ENCODE measurements at places on chromosomes 7 and 10. TPM values are rescaled to one million over a fixed set of nuclear protein-coding genes. Genes with fewer than 3 reads are reported as not detected.

FOXI2 gene
- not detected for total RNA-seq

GPR37 gene
- not detected for total RNA-seq

DNAH11 gene
- not detected for total RNA-seq

ATP5MK gene
- total RNA-seq = 245 TPM

TWNK gene
- 12.3 TPM for total RNA-seq

ABCC2 gene
- total RNA-seq = 1.5 TPM

GRCh38 chr10:44992070-44992731 lies 8.5 kb upstream of the ZNF22 start:
- DNase-seq = no peak

- no peak for DNase-seq
Measured at GRCh38 chr7:91564541-91564940, 300.3 kb downstream of the FZD1 start.

DNA sequence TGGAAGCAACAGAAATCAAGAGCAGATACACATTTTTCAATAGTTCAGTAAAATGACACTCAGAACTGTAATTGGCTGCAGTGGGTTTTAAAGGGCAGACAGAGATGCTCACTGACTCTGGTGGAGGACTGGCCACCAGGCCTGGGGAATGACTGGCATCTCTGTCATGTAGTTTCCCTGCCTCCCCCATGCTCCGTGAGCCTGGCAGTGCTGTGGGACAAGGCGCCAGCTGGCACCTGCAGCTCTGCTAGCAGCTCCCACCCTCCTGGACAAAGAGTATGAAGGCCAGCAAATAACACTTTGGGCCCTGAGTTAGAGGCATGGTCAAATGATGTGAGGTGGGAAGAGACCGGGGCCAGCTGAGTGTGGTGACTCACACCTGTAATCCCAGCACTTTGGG lies 15.0 kb downstream of the TSPAN33 start:
- DNase-seq = no peak

DNA sequence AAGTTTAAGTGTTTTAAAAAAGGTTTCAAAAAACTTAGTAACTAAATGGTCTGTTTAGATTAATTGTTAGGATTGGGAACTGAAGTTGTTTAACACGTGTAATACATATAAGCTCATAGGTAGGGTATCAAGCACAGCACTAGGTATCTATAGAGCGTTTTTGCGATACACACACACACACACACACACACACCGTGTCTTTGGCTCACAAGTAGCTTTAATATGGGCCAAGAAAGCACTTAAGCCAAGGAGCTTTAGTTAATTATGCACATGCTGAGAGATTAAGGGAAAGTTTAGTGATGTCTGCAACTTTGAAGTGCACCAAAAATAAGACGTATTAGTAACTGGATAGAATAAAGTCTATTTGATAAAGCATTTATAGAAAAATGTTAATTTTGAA lies 93.8 kb upstream of the CNTNAP2 start:
- no peak for DNase-seq

GRCh38 chr7:45237788-45238461 lies 80.3 kb downstream of the RAMP3 start:
- DNase-seq = no peak

DNA sequence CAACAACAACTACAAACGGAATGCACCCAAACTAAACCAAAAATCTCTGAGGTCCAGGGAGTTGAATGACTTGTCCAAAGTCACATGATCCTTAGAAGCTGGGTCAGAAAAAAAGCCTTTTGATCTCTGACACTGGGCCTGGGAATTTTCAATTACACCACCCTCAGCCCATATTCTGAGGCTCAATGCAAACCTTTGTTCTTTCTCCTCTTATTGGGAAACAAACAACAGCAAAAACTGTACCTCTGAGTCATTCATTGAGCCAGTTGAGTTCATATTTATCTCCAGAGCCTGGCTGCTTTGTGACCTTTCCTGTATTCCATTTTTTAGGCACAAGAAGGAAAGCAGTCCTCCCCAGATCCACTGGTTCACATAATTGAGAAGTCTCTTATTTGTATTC lies 51.2 kb upstream of the SORCS1 start:
- no peak for DNase-seq

- no peak for DNase-seq
Measured at GRCh38 chr7:79761876-79762429, 308.5 kb upstream of the MAGI2 start.

DNA sequence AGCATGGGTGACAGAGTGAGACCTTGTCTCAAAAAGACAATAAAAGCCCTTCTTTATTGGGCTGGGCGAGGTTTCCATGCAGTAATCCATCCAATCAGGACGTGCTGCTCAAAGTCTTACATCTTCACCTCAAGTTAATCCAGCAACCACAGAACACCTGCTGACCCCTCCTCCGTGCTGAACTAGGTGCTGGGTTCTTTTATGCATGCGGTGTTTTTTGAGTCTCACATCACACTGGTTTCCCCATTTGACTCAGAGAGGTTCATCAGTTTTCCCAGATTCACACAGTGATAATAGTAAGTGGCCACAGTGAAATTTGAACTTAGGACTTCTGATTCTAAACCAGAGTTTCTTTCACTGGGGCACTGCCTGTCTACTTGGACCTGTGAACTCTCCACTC lies 58.3 kb upstream of the GTF2I start:
- DNase-seq = no peak

DNA sequence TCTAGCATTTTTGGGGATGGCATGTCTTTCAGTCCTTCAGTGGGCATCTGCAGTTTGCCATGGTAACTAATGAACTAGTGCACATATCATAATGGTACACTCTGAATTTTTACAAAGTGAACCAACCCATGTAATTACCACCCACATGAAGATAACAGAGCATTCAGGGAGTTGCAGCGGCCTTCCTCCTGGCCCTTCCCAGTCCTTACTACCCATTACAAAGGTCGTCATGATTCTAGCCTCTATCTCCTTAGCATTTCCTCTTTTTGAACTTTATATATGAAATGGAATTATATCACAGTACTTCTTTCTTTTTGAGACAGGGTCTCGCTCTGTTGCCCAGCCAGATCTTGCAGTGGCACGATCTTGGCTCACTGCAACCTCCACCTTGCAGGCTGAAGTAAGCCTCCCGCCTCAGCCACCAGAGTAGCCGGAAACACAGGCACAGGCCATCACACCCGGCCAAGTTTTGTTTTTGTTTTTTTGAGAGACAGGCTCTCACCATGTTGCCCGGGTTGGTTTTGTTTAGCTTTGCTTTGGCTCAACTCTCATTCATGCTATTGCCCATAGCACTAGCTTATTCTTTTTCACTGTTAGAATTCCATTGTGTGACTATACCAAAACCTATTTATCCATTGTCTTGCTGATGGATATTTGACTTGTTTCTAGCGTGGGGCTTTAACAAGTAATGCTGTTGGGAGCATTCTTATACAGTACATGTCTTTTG lies 79.2 kb downstream of the APBB1IP start:
- DNase-seq = no peak
